ENCODE measurements at places on chromosomes 2 and 18. TPM values are rescaled to one million over a fixed set of nuclear protein-coding genes. Genes with fewer than 3 reads are reported as not detected.

GRCh38 chr2:95260028-95261023, 13.9 kb upstream of the PROM2 start:
- H3K36me3 ChIP-seq, result no peaks in the 10 kb centered on the region
- DNase-seq, result no peak
- H3K4me1 ChIP-seq, result no peaks in the 10 kb centered on the region

MITD1 gene
- 17.4 TPM for total RNA-seq

DNA sequence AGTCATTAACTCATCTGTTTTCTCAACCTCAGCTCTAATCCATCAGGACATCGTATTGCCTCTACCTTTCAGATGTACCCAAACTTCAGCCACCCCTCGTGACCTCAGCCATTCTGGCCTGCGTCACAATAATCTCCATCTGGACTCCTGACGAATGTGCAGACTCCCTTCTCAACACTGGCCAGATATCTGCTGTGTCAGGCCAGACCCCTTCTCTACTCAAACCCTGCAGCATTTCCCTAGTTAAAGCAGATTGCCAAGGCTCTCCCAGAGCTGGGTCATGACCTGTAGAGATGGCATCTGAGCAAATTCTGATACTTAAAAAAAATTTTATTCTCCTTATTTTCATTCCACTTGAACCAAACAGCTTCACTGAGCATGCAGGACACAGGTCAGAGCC, 69.5 kb upstream of the TMEM18 start:
- 0 out of 2 replicates have a peak, but pooled peaks cover under 1% of the 10 kb centered on the region for H3K4me1 ChIP-seq
- no peaks in the 10 kb centered on the region for H3K36me3 ChIP-seq
- DNase-seq, result no peak
- H3K4me3 ChIP-seq, result no peak overlapping the region
- H3K27me3 ChIP-seq, result no peaks in the 10 kb centered on the region

DNA sequence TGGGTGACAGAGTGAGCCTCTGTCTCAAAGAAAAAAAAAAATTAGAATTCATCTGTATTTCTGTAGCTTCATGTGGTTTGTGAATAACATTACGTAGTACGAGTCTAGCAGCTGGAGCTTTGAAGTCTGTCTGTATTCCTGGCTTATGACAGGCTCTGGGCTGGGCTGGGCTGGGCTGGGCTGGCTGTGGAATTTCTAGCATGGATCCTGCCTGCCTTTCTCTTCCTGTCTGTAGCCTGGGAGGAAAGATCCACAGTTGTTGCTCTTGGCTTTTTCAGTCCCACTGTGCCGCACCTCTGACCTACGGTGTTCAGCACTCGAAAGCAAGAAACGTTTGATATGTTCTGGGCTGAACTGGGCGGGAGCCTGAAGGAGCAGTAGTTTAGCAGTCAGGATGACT, 55.4 kb downstream of the BOLA3 start:
- no peaks in the 10 kb centered on the region for H3K4me1 ChIP-seq
- H3K36me3 ChIP-seq, result peaks cover 12% of the 10 kb centered on the region
- no peak for DNase-seq
- H3K27me3 ChIP-seq, result no peaks in the 10 kb centered on the region
- H3K27ac ChIP-seq, result no peak overlapping the region

- no peak for DNase-seq
- H3K36me3 ChIP-seq, result no peaks in the 10 kb centered on the region
- no peak overlapping the region for H3K27ac ChIP-seq
- no peaks in the 10 kb centered on the region for H3K27me3 ChIP-seq
- no peak overlapping the region for H3K4me3 ChIP-seq
Observed at GRCh38 chr18:12571630-12572029, 86.3 kb downstream of the SPIRE1 start.

DNA sequence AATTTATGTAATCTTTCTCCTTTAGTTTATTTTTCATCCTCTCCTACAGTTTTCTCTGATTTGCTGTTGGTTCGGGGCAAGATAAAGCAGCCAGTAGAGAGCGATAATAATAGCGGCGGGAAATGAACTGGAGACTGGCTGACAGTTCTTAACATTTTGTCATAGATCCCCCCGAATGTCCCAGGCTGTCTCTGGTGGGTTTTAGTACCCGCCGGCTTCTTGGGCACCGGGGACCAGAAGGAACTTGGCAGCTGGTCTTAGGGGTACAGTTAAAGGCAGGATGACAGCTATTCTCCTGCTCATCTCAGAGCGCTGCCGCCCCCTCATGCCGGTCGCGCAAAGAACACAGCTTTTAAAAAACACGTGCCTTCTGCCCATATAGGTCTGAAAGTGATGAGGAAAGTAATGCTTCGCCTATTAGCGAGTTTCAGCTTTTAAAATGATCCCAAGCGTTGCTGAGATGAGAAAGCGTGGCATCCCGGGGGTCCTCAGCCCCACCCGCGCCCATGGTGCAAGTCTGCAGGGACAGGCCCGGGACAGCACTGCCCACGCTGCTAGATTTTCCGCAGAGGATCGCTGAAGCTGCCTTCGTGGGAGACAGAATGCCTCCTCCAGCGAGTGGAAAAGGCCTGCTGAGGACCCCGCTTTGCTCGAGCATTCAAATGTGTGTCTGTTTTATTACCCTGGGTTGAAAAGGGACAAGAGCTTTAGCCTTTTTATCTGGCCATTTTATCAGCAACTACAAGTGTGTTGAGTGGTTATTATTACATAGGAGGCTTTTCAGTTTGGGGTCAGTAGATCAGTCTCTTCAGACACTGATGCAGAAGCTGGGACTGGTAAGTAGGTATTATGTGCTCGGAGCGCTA, 3.8 kb downstream of the ONECUT2 start:
- DNase-seq, result no peak
- H3K4me3 ChIP-seq, result no peak overlapping the region
- peaks cover 86% of the 10 kb centered on the region for H3K27me3 ChIP-seq
- H3K36me3 ChIP-seq, result no peaks in the 10 kb centered on the region
- peaks cover 21% of the 10 kb centered on the region for H3K4me1 ChIP-seq
- H3K27ac ChIP-seq, result no peak overlapping the region

- H3K4me3 ChIP-seq, result no peak overlapping the region
- H3K36me3 ChIP-seq, result no peaks in the 10 kb centered on the region
- H3K4me1 ChIP-seq, result no peaks in the 10 kb centered on the region
- no peaks in the 10 kb centered on the region for H3K27me3 ChIP-seq
- DNase-seq, result no peak
- no peak overlapping the region for H3K27ac ChIP-seq
Observed at GRCh38 chr18:66438711-66439536, 165.0 kb downstream of the CDH19 start.

- H3K4me1 ChIP-seq, result no peaks in the 10 kb centered on the region
- H3K4me3 ChIP-seq, result no peak overlapping the region
- H3K36me3 ChIP-seq, result no peaks in the 10 kb centered on the region
- H3K27ac ChIP-seq, result no peak overlapping the region
- no peaks in the 10 kb centered on the region for H3K27me3 ChIP-seq
Observed at GRCh38 chr18:67815280-67815679, 298.8 kb upstream of the DSEL start.

DNA sequence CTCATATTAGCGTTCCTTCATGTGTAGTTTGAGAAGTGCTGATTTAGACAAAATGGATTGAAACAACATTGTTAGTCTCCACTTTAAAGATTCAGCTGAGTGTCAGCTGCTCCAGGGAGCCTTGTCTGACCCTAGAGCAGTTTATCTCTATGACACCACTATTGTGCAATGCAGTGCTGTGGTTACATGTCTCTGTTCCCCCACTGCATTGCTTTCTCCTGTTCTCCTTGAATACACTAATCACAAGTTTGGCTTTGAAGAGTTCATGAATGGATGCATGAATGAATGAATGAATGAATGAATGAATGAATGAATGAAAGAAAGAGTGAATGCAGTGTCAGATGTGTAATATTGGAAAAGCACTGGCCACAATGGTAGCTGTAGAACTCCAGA, 38.3 kb downstream of the GCG start:
- no peaks in the 10 kb centered on the region for H3K4me1 ChIP-seq
- DNase-seq, result no peak
- H3K27me3 ChIP-seq, result no peaks in the 10 kb centered on the region
- H3K36me3 ChIP-seq, result no peaks in the 10 kb centered on the region
- no peak overlapping the region for H3K4me3 ChIP-seq

GRCh38 chr2:37721201-37721560, 49.7 kb upstream of the CDC42EP3 start:
- no peaks in the 10 kb centered on the region for H3K27me3 ChIP-seq
- H3K4me3 ChIP-seq, result no peak overlapping the region
- no peak overlapping the region for H3K27ac ChIP-seq

- H3K4me1 ChIP-seq, result no peaks in the 10 kb centered on the region
- H3K4me3 ChIP-seq, result no peak overlapping the region
- DNase-seq, result no peak
- no peaks in the 10 kb centered on the region for H3K27me3 ChIP-seq
- peaks cover 19% of the 10 kb centered on the region for H3K36me3 ChIP-seq
- no peak overlapping the region for H3K27ac ChIP-seq
Observed at GRCh38 chr2:97751752-97752151, 38.4 kb downstream of the ZAP70 start.

ADGRF3 gene
- 0.18 TPM for total RNA-seq

All from SJSA1 (cell line).